ENCODE measurements at places on chromosomes 13 and 19.

- no peak for DNase-seq
Observed at GRCh38 chr19:56423276-56423984, 19.3 kb downstream of the ZNF583 start.

- no peak for DNase-seq
Observed at GRCh38 chr19:3423183-3423829, 56.9 kb downstream of the NFIC start.

GRCh38 chr19:42406111-42406510 is 16.0 kb upstream of the CNFN start:
- DNase-seq: no peak

DNA sequence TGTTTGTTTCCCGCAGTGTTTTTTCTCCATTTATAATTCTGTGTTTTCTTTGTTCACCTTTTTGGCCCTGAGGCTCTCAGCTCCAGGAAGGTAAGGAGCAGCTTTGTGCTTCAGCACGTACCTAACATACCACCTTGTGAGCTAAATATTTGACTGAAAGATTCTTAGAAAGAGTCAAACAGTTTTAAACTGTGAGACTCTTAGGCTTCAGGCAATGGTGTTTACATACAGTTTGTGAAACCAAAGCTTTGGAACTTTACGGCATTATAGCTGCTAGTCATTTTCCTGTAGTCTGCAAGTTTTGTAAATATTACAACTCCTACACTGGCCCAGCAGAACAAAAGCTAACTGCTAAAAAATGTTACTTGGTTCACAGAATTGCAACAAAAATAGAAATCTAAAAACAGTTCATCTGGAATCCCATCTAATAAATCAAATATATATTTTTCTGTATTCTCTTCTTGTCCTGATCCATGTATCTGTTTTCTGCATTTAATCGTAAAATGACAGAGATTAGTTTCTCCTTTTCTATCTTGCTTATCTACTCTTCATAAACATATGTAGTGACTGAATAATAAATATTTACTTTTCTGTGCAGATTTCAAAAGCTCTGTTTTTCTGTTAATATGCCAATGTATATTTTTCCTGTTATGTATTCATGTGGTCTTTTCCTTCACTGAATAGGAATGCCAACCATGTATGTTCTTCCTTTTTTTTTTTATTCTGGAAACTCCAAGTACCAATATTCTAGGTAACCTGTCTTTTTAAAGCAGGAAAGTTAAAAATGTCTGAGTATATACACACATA is 38.8 kb upstream of the GPI start:
- no peak for DNase-seq

DNA sequence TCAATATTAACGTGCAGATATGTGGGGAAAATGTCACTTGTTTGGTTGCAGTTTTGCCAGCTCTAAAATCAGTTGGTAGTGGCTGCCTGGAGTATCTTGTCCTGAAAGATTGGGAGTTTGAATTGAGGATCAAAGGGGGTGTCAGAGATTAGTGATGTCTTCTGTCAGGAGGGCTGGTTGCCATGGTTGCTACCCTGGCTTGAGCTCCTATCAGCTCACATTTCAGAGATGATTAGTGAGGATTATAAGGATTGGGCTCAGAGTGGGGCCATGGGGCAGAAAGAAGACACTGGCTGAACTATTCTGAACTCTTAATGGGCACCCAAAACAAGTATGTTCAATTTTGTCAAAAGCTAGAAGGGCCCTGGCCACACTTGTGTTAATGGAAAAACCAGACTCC is 95.5 kb upstream of the RNF113B start:
- DNase-seq: no peak

- DNase-seq: no peak
Observed at GRCh38 chr19:28948566-28948965, 264.4 kb downstream of the UQCRFS1 start.

GRCh38 chr13:40149611-40150274 is 494.3 kb downstream of the COG6 start:
- DNase-seq: no peak

- DNase-seq: peak; percentile 67
Observed at GRCh38 chr19:49157445-49158224, at the start of gene TRPM4. Gene TRPM4, plus strand, starts transcription at chr19:49157792. Its CDS starts 75 bp downstream, at chr19:49157867.

DNA sequence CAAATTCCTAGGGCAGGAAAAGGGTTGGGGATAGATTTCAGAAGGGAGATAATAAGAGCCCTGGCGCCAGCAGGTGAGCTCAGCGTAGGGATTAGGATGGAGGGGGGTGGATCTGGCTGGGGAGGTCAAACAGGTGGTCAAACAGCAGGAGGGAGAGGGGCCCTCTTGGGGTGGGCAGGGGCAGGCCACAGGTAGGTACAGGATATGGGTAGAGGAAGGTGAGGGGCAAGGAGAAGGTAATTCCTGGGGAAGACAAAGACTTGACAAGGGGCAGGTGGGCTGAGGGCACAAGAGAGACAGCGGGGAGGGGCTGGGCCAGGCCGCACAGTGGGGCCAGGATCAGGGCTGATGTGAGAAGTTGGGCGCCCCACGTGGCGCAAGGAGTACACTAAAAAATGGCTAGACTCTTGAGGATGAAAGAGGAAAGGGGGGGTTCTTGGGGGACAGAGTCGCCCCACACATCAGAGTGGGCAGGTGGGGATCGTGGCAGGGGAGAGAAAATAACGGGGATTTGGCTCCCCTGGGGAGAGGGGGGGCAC is 713 bp downstream of the KRI1 start:
- DNase-seq: no peak

GRCh38 chr19:49097453-49098288 is 12.4 kb downstream of the SNRNP70 start:
- peak; percentile 70 for DNase-seq

GRCh38 chr19:7852851-7853769 is 21.1 kb downstream of the PRR36 start:
- DNase-seq: peak; percentile 66

DNA sequence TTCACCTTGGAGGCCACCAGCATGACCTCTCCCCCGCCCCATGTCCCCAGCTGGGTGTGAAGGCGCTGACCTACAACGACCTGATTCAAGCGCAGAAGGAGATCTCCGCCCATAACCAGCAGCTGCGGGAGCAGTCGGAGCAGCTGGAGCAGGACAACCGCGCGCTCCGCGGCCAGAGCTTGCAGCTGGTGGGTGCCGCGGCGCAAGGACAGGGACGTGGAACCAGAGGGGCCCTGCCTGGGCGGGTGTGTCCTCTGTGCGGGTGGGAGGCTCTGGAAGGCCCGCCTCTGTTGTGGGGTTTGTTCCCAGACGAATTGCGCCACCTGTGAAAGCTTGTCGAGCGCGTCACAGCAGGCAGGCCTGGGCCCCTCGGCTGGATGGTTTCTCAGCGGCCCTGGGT is 22.3 kb downstream of the PLEKHJ1 start:
- no peak for DNase-seq

DNA sequence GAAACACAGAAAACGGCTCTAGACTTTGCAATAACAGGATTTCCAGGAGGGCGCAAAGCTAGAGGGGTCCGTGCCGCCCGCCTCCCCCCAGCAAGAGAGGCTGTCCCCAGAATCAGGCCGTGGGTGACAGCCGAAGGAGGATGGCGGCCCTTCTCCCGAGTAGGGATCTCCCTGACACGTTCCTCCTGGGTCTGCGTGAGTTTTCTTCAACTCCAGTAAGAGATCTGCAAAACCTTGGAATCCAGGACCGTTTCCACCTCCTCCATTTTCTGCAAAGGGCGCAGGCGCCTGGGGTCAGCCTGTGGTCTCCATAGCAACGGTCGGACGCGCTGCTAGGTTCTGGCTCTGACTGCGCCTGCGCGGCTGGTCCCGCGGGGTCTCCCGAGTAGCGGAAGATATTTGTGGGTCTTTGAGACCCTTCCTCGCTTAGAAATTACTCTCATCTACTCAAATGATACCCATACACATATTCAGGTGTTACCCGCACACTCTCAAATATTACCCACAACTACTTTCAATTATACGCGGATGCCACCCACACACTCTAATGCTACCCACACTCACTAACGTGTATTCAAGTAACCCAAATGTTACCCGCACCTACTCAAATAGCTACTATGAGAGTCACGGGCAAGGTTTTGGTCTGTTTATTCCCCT is 2.1 kb downstream of the PNMA8C start:
- peak; percentile 80 for DNase-seq

DNA sequence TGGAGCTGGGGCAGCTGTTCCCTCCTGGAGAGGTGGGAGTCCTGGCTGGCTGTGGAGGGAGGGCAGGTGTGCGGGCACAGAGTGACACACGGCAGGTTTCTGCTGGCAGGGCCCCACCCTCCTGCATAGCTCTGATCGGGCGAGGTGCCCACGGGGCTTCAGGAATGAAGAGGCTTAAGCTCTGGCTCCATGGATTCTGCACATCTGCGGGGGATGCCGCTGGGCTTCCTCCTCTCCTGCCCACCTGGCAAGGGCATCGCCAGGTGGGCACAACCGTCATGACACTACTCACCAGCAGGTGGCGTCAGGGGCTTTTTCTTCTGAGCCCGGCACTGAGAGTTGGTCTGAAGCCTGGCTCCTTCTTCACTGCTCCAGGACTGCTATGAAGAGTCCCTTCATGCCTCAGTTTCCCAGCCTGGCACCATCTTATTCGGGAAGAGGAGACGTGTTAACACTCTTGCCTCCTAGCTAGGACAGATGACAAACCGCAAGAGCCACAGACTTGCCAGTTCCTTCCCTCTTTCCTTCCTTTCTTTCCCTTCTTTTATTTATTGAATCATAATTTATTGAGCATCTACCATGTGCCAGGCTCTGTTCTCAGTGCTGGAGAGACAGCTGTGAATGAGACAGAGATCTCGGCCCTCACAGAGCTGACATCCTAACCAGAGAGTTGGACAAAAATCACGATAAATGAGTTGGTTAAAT is 15.2 kb upstream of the PAK4 start:
- peak; percentile 75 for DNase-seq

GRCh38 chr19:54674021-54674617 is 11.3 kb downstream of the LILRB4 start:
- DNase-seq: peak; percentile 22

DNA sequence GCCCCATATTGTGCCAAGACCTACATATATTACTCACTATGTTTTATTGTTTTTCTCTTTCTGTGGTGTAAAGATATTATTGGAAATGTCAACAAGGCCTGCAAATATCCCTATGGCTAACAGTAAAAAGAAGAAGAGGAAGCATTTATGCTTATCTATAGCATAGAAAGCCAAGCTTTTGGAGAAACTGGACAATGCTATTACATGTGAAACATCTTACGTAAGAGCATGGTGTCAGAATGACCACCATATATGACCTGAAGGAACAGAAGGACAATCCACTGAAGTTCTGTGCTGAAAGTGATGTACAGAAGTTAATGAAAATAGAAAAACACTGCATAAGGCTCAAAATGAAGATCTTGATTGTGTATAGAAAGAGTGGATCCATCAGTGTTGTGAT is 145.2 kb downstream of the KCTD12 start:
- DNase-seq: no peak

DNA sequence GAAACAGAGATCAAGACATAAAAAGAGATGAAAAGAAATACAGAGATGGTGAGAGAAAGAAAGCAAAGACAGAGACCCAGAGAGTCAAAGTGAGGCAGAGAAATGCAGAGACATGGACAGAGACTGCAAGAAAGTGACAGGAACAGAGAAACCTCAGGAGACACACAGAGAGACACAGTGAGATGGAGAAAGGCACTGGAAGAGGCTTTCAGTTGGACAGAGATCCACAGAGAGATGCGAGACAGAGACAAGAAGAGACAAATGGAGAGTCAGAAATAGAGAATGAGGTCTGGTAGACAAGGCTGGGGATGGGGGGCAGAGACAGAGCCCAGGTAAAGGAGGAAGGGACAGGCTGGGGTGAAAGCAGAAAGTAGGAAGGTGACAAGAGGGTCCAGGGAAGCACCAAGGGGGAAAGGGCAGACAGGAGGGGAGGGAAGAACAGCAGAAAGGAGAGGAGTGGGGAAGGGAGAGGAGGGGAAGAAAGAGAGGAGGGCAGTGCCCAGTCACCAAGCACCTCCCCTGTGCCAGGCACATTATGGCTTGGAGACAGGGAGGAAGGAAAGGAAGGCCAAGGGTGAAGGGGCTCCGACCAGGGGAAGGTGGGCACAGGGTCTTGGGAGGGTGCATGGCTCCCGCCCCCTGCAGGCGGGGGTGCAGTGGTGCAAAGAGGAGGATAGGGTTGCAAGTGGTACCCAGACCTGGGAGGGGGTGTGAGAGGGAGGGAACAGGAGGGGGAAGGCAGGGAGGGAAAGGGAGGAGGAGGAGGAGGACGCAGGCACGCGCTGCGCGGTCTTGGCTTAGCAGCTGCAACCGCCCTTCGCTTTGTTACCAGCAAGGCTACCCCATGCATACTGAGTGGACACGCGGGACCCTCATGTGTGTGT is 38.4 kb downstream of the DEDD2 start:
- no peak for DNase-seq
